ENCODE measurements at places on chromosomes 4 and X.

DNA sequence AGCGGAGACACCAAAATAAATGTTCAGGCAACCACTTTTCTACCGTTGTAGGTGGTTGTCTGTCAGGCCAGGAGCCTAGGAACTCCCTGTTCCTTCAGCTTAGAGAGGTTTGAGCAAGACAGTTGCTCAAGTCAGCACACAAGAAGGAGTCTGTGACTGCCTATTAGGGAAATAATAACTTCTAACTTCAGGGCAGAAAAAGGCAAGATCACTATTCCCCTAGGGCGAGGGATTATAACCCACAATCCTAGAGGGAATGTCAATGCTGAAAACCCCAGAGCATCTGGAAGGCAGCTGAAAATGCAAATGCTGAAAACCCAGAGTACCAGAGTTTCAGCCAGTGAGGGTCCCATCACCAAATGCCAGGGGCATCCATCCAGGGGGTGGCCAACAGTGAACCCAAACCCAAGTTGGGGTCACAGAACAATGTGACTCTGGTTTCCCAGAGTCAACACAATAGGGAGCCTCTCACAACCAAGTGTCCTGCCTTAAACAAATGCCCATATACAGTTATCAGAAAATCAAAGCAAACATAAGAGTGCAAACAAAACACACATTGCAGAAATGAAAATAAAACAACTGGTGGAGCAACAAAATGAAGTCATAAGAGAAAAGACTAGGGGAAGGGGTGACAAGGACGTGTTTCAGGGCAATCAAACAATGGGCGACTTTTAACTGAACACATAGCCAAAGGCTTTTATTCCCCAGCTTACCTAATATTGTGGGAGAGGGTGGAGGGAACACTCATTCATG, 27.6 kb downstream of the MORF4L2 start:
- no peak for DNase-seq

- peak; percentile 36 for DNase-seq
These were observed 672.2 kb downstream of the KCTD8 start for GRCh38 chr4:43776371-43776770.

DNA sequence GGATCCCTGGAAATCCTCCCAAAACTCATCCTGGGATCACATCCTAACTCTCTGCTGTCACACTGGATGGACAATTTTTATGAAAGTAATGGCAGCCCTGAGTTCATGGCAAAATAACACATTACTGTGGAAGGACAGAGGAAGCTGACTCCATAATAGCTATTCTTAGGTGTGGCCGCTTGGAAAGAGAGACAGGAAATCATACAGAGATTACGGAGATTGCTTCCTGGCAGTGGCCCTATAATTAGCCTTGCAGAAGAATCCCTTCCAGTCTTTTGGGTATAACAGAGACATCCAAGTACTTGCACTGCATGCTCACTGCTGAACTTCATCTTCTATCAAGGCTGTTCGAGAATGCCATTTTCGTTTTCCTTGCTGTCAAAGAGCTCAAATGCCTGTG, 133.1 kb upstream of the VCX start:
- no peak for DNase-seq

DNA sequence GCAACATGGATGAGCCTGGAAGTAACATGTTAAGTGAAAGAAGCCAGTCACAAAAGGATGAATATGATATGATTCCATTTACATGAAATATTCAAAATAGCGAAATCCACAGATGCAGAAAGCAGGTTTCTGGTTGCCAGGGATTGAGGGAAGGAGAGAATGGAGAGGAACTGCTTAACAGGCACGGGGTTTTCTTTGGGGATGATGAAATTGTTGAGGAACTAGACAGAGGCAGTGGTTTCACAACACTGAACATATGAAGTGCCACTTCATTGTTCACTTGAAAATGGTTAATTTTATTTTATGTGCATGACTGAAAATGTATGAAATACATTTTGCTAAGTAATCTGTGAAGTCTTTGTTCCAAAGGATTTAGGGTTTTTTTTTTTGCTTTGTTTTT, 182.5 kb upstream of the TBL1X start:
- no peak for DNase-seq

DNA sequence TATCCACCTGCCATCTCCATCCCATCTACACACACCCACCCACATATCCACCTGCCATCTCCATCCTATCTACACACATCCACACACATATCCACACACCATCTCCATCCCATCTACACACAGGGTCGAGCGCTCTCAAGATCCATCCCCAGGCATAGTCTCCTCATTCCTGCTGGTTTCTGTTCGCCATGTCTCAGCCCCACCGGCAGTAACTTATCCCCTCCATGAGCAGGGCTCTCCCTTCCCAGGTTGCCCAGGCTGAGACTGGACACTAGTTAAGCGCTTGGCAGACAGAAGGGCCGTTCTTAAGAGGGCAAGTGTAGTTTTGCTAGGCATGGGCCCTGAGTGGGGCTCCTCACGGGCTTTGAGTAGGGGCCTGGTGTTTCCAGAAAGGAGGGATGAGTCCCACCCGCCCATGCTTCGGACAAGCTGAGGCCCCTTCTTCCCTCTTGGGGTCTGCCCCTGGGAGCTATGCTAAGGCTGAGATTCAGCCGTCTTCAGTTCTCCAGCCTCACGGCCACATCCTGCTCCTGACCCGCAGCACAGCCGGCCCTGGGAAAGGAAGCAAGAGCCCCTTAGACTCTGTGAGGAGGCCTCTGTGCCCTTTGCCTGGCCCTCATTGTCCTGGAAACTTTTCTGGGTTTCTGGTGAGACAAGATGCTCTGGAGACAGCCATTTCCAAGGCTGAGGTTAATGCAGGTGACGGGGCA, 20.4 kb downstream of the TMEM271 start:
- DNase-seq, result no peak
